ENCODE measurements at places on chromosomes 13 and 19. TPM values are rescaled to one million over a fixed set of nuclear protein-coding genes. Genes with fewer than 3 reads are reported as not detected.

GRCh38 chr13:31209172-31209840 is 9.5 kb downstream of the B3GLCT start:
- no peak for DNase-seq

- DNase-seq: no peak
These were observed 377.0 kb downstream of the ITGBL1 start for GRCh38 chr13:101829484-101829883.

- no peak for DNase-seq
These were observed 22.4 kb upstream of the MIER2 start for GRCh38 chr19:366951-367350.

GRCh38 chr13:29497137-29497654 is 98.3 kb downstream of the SLC7A1 start:
- peak; percentile 29 for DNase-seq

DNA sequence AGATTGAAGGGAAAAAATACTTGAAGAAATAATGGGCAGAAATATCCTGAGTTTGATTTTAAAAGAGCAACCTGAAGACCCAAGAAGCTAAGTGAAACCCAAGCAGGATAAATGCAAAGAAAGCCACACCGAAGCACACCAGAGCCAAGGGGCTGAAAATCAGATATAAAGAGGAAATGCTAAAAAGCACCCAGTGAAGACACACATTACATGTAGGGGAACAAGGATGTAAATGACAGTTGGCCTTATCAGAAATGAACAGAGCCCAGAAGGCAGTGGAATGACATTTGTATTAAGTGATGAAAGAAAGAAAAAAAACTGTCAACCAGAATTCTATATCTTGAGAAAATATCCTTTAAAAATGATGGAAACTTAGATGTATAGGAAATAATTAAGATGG is 139.1 kb downstream of the SLC7A1 start:
- no peak for DNase-seq

DNA sequence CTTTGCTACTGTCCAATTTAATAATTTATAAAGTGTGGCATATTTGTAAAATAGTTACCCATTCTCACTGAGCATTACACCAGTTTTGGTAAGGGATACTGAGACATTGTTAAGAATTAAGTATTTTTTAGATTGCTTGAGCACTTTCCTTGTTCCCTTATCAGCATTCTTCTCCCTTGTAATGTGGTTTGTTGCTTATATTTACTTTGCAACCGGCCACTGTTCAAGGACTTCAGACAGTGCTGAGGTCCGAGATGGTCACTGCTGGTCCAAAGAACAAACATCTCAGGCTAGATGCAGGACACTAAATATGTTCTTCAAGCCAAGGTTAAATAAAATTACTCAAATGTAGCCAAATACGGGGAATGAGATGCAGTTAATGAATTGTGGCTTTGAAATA is 161.4 kb downstream of the TM9SF2 start:
- DNase-seq: no peak

GRCh38 chr13:42592915-42593900 is 19.3 kb downstream of the TNFSF11 start:
- DNase-seq: no peak

- DNase-seq: no peak
These were observed 8.0 kb downstream of the GPATCH1 start for GRCh38 chr19:33089010-33089409.

GRCh38 chr19:38706792-38707511 is 37.3 kb downstream of the CAPN12 start:
- DNase-seq: no peak

GRCh38 chr19:12872941-12873890 is 8.0 kb downstream of the DNASE2 start:
- no peak for DNase-seq

DNA sequence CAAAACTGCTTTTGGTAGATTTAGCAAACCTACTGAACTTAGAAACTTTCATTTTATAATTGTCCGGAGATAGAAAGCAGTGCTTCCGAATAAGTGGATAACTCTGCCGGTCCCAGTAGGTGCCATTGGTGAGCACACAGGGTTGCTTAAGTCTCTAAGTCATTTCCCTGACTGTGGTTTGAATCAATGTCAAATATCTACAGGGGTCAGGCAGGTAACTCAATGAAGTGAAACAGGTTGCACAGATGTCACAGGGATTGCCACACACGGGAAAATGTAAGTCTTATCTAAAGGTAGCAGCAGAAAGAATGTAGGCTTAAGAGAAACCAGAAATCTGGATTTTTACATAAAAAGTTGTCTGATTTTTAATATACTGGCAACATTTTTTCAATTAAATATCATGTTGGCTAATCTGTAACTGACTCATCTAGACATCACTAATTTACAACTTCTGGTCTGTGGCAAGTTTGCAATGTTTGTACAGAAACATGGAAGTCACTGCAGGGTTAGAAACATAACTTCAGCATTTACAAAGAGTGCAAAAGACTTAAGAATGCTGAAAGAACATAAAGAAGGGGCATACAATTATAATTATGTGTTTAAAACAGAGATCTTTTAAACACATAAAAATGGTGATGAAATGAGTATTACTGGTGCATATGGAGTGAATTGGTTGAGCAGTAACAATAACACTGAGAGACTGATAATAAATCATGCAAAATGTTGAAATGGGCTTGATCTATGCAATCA is 14.3 kb upstream of the LRRC63 start:
- DNase-seq: no peak

GRCh38 chr19:55766466-55766865 is 2.5 kb upstream of the RFPL4AL1 start:
- DNase-seq: no peak

The CLEC4M gene
- not detected for total RNA-seq

The NAPSA gene
- 1.4 TPM for total RNA-seq

The LGALS7 gene
- total RNA-seq: not detected

The HSH2D gene
- total RNA-seq: 2.4 TPM

The ZNF135 gene
- total RNA-seq: 5.0 TPM

The ZNF737 gene
- total RNA-seq: 7.2 TPM

The OR4F17 gene
- not detected for total RNA-seq

The MZF1 gene
- 11.4 TPM for total RNA-seq

The PSG4 gene
- 0.31 TPM for total RNA-seq

The KLC3 gene
- total RNA-seq: 1.7 TPM

The ZFP14 gene
- 0.88 TPM for total RNA-seq

The ZNF574 gene
- 6.4 TPM for total RNA-seq

The MYO1F gene
- total RNA-seq: 14.0 TPM

The AKAP11 gene
- 12.1 TPM for total RNA-seq
